ENCODE measurements at places on chromosomes 13 and 19. TPM values are rescaled to one million over a fixed set of nuclear protein-coding genes. Genes with fewer than 3 reads are reported as not detected.

Gene LGALS13
- not detected for total RNA-seq

- no peak for DNase-seq
Measured at GRCh38 chr13:29499506-29500165, 95.9 kb downstream of the SLC7A1 start.

Gene RASL11A
- total RNA-seq: 3.2 TPM

DNA sequence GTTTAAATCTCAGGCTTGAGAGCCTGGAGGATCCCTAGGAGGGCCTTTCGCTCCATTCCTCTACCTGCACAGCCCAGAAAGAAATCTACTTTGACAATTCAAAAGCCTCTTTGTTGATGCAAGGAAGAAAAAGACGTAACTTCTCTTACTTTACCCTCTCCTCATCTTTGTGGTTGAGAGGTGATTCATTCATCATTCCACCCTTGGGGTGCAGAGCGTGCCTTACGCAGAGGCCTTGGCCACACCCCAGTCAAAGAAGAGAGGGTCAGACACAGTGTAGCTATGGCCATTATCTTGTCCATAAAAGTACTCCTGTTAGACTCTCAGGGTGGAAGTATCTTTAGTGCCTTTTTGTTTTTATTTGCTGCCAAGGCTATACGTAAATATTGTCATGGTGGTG, 184.0 kb downstream of the IRS2 start:
- no peak for DNase-seq

DNA sequence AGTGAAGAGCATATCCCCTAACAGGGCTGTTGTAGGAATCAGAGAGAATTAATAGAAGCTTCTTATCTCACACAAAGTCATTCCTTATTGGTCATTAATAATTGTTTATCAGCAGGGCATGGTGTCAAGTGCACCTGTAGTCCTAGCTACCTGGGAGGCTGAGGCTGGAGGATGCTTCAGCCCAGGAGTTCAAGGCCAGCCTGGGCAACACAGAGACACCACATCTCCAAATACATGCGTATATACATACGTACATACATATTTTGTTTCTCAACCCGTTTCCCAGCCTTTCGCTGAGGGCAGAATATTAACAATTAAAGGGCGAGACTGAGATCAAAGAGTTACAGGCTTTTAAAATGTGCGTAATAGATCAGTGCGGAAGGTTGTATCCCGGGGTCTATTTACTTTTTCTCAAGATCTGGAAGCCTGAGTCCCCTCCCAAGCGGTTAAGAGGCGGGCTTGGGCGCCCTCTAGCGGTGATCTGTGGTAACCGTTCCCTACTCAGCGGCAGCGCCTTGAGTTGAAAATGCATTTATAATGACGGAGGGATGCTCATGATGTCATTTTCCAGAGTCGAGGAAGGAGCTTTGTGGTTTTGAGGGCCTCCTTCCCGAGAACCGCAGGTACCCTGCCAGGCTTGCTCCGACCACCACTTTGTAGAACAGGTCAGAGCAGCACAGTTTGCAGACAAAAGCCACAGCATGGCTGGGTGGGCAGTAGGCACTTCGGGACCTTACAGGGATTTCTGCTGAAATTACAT, 169.6 kb upstream of the GPR12 start:
- DNase-seq: peak; percentile 85
